ENCODE measurements at places on chromosomes 5 and 9.

GRCh38 chr5:77590347-77590746, 48.2 kb downstream of the OTP start:
- no peak for DNase-seq

GRCh38 chr5:122842016-122842580, 3.3 kb upstream of the SNX24 start:
- DNase-seq = no peak

GRCh38 chr5:122322801-122323548, 10.9 kb downstream of the SNCAIP start:
- no peak for DNase-seq

- no peak for DNase-seq
Observed at GRCh38 chr5:131206772-131207171, 36.0 kb downstream of the LYRM7 start.

DNA sequence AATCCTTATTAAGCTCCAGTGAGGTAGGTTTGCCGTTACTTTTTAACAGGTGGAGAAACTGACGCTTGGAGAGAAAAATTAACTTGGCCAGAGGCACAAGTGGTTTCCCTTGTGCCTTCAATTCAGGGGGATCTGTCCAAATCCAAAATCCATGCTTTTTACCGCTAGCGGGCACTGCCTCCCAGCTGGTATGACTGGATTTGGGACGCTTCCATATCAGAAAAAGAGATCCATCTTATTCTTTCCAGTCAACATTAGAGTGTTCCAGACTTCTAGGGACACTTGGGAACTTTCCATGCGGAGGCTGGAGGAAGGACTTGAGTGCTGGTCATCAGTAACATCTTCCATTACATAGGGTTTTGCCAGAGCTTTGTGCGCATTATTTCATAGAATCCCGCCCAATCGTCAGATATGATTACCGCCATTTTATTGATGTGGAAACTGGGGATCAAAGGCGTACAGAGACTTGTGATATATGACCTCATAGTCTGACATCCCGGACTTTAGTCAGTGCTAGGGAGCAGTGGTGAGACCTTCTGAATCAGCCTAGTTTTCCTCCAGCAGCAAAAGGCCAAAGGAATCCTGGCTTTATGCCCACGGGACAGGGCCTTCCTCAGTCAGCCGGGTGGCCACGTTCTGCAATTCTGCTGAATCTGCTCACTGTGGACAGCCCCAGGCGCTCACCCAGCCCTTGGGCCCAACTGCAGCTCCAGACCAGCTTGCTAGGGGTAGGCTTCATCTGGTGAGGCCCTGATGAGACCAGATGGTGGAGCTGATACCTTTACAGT, 1.1 kb upstream of the GNPDA1 start:
- no peak for DNase-seq

- no peak for DNase-seq
Observed at GRCh38 chr5:102931085-102931725, 176.1 kb downstream of the PAM start.

DNA sequence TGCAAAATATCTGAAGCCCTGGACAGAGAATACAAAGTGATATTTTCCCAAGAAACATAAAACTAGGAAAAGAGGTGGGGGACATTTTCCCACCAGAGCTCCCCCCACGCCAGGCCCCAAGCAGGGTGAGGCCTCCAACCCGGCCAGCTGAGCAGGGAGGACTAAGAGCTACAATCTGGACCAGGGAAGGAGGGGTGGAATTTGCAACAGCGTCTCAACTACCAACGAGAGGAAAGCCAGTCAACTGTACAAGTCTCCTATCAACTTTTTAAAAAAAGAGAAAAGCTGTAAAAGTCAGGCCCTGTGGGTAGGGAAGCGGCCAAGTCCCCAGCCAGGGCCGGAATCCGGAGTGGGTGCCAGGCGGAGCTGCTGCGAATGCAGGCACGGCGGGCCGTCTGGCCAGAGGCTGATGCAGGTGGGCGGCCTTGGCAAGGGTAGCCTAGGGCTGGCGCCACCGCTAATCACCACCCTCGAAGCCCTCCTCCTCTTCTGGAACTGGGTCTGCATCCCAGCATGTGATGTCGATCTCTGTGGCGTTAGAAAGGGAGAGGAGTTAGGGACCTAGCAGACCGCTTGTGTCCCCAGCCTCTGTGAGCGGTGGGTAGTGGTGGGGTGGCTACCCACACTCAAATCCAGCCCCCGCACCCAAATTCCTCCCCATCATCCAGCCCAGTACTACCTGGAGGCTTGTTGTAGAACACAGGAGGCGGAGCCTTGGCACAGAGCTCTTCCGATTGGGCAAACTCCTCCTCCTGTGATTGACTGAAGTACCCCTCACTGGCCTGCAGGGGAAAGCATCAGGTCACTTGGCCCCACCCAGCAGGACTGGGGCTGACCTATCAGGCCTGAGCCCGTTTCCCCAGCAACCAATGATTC, 10.6 kb downstream of the PRR7 start:
- DNase-seq = no peak

GRCh38 chr9:127548352-127548881, 63.7 kb upstream of the STXBP1 start:
- DNase-seq = no peak

GRCh38 chr5:32720300-32720699, 9.2 kb downstream of the NPR3 start:
- no peak for DNase-seq

- no peak for DNase-seq
Observed at GRCh38 chr5:115559524-115559923, 14.9 kb upstream of the FEM1C start.

GRCh38 chr9:86458191-86458855, 104.1 kb upstream of the TUT7 start:
- no peak for DNase-seq

GRCh38 chr5:83354958-83355357, 116.6 kb upstream of the VCAN start:
- DNase-seq = no peak

DNA sequence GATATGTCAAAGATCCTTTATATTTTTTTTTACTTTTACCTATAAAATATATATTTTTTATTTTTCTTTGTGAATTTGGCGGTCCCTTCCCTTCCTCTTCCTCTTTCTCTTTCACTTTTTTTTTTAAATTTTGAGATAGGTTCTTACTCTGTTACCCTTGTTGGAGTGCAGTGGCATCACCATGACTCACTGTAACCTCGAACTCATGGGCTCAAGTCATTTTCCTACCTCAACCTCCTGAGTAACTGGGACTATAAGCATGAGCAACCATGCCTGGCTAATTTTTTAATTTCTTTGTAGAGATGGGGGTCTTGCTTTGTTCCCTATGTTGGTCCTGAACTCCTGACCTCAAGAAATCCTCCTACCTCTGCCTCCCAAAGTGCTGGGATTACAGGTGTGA, 258.0 kb upstream of the CLINT1 start:
- DNase-seq = no peak

- DNase-seq = no peak
Observed at GRCh38 chr9:7318920-7319319, 480.7 kb downstream of the DMAC1 start.

DNA sequence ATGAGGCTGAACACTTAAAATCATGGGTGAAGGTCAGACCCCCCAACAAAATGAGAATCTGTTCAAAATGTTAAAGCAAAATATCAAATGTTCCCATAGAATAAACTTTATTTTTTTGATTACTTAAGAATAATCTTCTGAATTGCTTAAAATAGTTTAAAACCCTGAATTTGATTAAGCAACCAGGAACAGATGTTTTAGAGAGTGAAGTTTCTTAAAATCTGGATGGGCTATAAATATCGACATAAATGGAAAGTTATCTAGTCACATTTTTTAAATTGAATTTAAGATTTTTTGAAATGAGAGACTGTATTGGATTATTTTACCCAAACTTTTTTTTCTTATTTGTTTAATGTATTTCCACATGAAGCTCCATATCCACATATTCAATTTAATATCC, 98.5 kb downstream of the ADAMTS12 start:
- DNase-seq = no peak

- DNase-seq = no peak
Observed at GRCh38 chr5:4954048-4954447, 186.1 kb upstream of the ADAMTS16 start.

GRCh38 chr5:64671678-64672077, 18.6 kb upstream of the SHISAL2B start:
- no peak for DNase-seq

- no peak for DNase-seq
Observed at GRCh38 chr5:4148009-4148408, 552.4 kb downstream of the IRX1 start.

GRCh38 chr9:5453004-5453403, 2.7 kb downstream of the CD274 start:
- DNase-seq = no peak

DNA sequence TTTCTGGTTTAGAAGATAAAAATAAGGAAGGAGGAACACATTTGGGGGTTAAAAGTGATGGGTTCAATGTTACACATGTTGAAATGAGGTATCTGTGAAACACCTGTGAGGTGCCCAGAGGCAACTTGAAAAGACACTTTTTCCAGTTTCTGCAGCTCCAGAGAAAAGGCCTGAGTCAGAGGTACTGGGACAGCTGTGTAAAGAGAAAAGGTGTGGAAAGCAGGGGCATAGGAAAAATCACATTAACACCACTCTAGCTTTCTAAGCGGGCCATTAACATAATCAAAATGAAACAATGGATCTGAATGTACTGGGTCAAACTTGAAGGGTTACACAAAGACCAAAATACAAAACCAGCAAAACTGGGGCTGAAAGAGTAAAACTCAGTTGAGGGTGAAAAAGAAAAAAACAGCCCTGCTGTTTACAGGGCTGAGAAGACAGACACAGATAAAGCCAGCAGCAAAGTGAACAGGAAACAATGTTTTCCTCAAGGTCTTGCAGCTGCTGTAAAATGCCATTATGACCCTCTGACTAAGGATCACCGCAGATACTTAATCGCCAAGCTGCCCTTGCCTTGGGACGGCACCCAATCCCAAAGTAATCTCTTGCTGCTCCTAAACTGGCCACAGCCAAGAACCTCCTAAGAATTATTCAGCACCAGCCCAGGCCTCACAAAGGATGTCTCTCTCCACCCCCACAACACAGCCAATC, 104.7 kb downstream of the DROSHA start:
- no peak for DNase-seq

DNA sequence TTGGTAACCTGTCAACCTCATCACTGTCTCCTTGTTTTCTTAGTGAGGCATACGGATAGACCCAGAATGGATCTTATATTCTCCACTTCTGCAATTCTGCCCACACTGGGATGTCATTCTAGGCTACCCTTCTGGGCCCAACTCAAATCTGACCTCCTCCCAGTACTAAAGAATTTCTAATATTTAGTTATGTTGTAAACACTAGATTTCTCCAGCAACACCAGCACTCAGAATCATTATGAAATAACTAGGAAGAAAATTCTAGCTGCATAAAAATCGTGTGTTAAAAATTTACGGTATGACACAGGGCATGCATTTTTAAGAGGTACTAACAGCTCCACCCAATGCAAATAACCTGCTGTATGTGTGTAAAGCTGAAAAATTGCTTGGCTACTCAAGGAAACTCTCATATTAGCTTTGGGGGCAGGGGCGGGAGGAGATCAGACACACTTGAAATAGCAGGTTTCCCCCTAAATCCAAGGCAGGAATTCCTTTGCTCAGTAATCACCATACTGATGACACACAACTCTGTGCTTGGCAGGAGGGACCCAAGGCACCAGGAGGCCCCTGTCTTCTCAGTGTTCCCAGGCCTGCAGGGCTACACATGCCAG, 27.3 kb downstream of the MACROH2A1 start:
- no peak for DNase-seq

DNA sequence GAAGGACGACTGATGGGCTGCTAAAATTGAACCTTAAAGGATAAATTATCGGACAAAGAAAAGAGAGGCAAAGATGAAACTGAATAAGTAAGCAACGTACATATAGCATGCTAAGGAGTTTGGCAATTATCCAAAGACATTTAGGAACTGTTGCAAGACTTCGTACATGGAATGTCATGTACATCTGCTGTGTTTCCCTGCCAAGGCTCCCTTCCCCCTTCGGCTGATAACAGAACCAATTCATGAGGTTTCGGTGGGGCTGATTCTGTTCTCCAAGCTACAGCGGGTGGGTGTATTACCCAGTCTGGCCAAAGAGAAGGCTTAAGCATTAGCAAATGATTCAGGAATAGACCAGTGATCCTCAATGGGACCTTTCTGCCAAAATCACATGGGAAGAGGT, 190.9 kb upstream of the FREM1 start:
- DNase-seq = no peak

DNA sequence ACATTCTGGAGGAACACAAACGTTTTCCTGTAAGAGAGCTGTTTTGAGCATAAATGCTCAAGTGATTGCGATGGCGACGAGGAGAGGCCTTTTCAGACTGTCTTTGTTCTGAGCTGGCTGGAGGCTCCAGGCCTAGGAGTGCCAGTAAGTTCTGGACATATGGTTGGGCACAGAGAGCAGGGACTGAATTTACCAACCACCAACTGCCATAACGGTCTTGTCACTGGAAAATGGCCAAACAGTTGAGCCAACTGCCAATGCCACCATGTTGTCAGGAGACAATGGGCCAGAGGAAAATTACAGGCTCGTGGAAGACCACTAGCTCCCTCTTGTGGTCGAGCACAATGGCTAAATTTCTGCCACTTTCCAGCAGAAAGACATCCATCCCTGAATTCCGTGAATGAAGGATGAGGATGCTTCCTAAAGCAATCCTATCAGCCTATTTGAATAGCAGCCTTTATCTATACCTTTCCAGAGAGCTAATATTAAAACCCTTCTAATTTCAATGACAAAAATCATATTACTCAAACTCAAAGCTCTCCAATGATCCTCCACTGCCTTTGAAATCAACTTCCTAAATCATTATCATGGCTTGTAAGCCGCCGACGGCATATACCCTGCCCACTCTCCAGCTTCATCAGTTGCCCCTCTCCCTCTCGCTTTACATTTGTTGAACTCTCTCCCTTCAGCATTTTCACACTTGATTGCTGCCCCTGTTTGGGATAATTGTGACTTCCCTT, 66.9 kb upstream of the GLIS3 start:
- DNase-seq = no peak

DNA sequence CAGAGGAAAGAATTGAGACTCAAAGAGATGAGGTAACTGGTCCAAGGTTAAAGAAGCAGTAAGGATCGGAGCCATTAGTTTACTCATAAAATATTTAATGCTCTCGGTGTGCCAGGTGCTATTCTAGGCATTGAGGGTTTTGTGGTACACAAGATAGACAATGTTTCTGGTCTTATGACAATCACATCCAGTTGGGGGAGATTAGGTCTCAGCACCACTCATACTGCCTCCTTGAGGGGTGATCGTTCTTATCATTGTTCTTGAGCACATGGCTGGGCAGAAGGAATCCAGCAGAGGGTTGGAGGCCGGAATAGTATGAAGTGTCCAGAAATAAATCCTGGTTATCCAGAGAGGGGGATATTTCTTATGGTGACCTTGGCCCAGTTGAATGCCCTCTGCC, 40.7 kb upstream of the LCP2 start:
- no peak for DNase-seq

- DNase-seq = no peak
Observed at GRCh38 chr5:178699681-178700253, 30.7 kb downstream of the ZNF354A start.

- no peak for DNase-seq
Observed at GRCh38 chr5:38347040-38347763, 88.8 kb downstream of the EGFLAM start.

DNA sequence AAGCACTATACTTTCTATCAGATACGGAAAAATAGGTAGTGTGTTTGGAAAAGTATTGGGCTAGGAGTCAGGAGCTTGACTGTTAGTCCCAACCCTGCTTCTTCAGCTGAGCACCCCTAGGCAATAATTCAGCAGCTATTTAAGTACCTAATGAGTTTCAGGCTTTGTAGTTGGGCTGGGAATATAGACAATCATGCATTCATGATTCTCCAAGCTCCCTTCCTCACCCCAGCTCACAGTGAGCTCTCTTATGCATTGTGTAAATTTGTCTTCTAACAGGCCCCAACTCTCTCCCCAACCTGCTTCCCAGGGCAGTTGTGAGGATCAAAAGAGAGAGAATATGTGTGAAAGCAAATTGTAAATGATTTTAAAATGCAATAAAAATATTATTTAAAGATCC, 201.2 kb downstream of the MSX2 start:
- DNase-seq = no peak
